Left ventricle myocardium superior (tissue), 1 donor: ENCODE measurements at places on chromosomes 2 and 18.

- no peak for DNase-seq
Measured at GRCh38 chr2:175253871-175254270, 72.4 kb upstream of the ATP5MC3 start.

DNA sequence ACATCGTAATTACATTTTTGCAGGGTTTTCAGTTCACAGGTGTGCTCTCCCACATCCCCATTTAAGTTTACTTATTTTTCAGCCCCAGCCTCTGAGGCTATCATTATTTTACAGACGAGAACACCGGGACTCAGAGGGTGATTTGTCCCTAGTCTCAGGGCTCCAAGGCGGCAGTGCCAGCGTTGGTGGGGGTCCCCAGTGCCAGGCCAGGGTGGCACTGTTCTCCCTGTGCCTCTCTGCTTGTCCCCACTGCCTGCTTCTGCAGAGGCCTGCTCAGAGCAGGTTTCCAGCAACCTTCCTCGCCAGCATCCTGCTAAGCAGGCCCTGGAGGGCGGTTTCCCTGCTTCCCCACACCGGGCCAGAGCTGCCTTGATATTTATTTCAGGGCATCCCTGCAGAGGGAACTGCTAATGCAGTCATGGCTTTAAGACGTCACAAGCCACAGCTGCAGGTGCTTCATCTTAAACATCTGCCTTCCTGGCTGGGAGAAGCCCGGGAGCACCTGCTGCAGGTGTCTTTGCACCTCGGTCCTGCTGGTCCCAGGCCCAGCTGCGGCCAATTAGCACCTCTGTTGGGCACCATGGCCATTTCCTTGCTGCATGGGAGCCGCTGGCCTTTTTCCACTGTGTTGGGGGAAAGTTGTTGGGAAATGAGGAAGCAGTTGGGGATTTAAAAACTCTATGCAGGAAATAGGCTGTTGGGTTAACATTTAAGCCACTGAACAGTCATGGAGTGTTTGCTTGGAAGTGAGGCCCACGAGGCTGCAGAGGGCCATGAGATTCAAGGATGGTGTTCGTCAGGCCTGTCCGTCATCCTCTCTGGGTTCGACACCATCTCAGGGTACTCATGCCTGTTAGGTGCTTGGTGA is 22.8 kb downstream of the HPCAL1 start:
- DNase-seq: no peak

DNA sequence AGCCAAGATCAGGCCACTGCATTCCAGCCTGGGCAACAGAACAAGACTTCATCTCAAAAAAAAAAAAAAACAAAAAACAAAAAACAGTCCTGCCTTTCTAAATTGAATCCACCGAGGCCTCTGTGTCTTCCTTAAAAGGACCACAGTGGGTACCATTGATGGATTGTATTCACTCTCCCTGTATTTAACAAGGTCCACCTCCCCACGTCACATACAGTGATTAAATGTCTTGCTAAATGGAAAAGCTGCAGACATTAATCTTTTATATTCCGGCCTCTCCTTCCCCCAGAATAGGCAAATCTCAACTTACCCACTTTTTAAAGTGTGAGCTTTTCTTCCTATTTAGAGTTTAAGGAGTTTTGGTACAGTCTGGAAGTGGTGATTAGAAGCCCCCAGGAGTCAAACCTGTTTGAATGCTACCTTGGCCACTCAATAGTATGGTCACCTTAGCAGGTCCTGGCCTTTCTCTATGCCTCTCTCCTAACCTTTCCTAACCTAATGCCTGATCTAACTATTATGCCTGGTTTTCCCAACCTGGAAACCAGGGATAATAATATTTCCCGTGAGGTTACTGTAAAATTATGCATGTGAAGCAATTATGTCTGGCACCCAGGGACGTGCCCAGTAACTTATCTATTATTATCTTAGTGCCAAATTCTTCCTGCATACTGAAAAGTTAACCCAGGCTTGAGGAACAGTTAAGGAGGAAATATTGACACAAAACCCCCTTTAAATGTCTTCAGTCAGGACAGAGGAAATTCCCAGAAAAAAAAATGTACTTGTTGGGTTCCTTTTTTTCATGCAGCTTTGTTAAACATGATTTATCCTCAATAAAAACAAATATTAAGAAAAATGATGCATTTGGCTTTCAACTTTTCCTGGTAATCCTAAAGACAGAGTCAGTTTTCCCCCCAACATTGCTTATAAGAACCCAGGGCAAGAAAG is 3.1 kb downstream of the NFE2L2 start:
- no peak for DNase-seq

GRCh38 chr2:85421260-85422071 is 3.0 kb downstream of the SH2D6 start:
- DNase-seq: no peak

DNA sequence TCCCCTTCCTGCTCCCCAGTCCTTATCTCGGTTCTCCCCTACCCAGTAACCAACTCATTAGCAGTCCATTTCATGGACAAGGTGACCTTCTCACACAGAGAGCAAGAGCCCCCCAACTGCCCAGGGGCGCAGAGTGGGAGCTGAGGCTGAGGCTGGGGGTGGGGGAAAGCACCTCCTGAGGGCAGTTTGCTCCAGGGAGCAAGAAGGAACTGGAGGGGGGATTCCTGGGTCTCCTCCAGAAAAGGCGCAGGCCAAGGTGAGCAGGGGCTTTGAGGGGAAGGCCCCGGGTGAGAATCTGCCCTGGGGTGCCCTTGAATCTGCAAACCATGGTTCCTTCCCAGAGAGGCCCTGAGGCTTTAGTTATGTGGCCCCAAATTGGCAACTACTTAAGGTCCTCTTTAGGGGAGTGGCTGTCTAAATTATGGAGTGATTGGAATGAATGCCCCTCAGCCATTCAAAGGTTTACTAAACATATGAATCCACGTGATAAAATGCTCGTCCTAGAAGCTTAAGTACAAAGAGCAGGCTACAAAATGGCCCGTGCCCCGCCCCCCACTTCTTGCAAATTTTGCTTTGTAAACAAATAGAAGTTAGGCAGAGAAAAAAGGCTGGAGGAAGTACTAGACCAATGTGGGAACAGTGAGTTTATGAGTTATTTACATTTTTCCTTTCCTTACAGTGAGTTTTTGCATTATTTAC is 123.5 kb upstream of the HS6ST1 start:
- DNase-seq: peak; percentile 61

- DNase-seq: no peak
Measured at GRCh38 chr2:231602859-231603467, 10.3 kb downstream of the TEX44 start.

DNA sequence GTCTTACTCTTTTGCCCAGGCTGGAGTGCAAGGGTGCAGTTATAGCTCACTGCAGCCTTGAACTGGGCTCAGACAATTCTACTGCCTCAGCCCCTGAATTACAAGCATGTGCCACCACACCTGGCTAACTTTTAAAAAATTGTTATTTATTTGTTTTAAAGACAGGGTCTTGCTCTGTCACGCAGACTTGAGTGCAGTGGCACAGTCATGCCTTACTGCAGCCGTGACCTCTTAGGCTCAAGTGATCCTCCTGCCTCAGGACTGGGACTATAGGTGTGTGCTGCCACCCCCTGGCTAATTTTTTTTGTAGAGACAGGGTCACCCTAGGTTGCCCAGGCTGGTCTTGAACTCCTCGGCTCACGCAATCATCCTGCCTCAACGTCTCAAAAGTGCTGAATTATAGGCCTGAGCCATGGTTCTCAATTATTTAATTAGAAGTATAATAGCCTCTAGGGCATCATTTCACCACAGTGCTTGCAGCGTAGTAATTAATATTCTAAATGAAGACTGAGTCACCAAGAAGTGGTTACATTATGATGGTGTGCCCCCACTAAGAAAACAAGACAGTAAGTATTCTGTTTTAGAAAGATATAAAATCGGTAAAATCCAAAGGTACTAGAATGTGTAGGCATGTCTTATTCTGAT is 69.6 kb downstream of the EML4 start:
- peak; percentile 36 for DNase-seq

- DNase-seq: no peak
Measured at GRCh38 chr2:108084311-108084710, 98.0 kb downstream of the SLC5A7 start.
